Epithelial cell of alveolus of lung (primary cell): ENCODE measurements at places on chromosomes 2 and 18. TPM values are rescaled to one million over a fixed set of nuclear protein-coding genes. Genes with fewer than 3 reads are reported as not detected.

Gene PPP1R1C
- total RNA-seq, result 0.91 and 0.96 TPM in 2 replicates

Gene TMSB10
- 9,247 and 9,695 TPM in 2 replicates for total RNA-seq

Gene VSNL1
- 0.26 TPM in 1 of 2 replicates, not detected in the other for total RNA-seq

Gene RBM45
- 11.0 and 11.6 TPM in 2 replicates for total RNA-seq

Gene MALT1
- 11.9 and 12.1 TPM in 2 replicates for total RNA-seq

Gene GEN1
- 6.3 and 14.6 TPM in 2 replicates for total RNA-seq

Gene EIPR1
- total RNA-seq, result 16.5 and 37.5 TPM in 2 replicates

Gene GNAL
- total RNA-seq, result 0.26 and 1.8 TPM in 2 replicates

Gene REG3G
- total RNA-seq, result not detected in 2 replicates

Gene NLRC4
- total RNA-seq, result not detected in 2 replicates
